Forelimb muscle (tissue), 1 donor: ENCODE measurements at places on chromosomes 1 and 21. TPM values are rescaled to one million over a fixed set of nuclear protein-coding genes. Genes with fewer than 3 reads are reported as not detected.

PLEKHA6 gene
- polyA plus RNA-seq, result 3.0 TPM

MTFR1L gene
- 69.7 TPM for polyA plus RNA-seq

SPRR1A gene
- not detected for polyA plus RNA-seq

NR5A2 gene
- polyA plus RNA-seq, result 1.7 TPM

SSBP3 gene
- polyA plus RNA-seq, result 52.0 TPM

ALX3 gene
- polyA plus RNA-seq, result not detected

C8A gene
- not detected for polyA plus RNA-seq

CLEC20A gene
- polyA plus RNA-seq, result not detected

ATP6V1G3 gene
- polyA plus RNA-seq, result not detected

TAS1R1 gene
- polyA plus RNA-seq, result 5.5 TPM

DNA sequence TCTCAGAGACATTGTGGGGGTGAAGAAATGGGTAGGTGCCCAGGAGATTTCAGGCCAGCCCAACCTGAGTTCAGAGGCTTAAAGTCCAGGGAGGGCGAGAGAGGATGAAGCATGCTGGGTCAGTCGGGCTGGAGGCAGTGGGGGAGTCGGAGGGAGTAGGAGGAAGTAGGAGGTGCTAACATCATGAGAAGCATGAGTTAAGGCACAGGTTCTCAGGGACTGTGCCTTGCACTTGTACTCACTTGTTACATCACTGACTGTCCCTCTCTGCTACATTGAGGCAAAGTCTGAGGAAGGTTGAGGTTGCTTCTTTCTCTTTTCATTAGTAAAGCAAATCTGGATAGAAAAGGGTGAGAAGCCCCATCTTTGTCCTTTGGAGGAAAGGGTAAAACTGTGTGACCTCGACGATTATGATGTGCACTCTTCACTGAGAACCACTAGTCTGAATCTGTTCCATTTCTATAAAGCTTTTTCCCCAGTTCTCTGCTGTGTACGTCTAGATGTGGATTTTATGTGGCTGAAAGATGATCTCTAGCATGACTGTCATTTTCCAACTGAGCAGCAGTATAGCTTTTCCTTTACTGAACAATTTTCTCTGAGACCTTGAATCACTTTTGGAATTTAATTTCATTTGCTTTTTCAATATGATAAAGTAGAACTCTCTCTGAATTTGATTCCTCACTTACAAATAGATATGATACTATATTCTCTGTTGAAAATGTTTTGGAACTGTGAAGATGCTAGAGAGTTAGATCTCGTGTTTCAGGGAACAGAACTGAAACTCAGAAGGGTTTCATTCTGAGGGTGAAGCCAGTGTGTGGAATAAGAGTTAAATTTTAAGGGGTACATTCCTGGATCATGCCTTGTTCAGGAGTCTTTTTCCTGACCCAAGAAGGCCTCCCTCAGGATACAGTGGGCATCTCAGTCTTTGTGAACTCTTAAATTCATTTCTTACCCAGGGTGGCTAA is 94.6 kb downstream of the FGGY start:
- no peak for DNase-seq

DNA sequence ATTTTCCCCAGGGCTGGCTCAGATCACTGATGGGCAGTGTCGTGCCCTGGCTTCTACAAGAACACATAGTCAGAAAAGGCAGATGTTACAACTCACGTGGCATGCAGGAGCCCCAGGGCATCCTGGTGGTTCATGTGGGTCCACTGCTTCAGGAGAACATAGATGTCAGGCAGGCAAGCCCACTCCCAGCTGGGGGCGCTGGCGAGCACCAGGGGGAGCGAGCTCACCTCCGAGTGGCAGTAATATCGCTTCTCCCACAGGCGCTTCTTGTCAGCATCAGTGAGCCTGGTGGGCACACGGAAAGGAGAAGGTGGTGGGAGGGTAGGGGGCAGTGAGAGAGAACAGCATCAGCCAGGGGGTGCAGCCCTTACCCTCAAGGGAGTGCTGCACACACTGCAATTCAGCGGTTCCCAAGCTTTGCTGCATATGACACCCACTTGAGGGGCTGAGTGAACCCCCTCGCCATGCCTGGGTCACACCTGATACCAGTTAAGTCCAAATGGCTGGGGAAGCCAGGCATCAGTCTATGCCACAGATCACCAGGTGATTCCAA is 34.3 kb upstream of the PPP1R15B start:
- no peak for DNase-seq

GRCh38 chr21:16145479-16145878 is 415.7 kb downstream of the USP25 start:
- DNase-seq, result no peak

GRCh38 chr1:153032677-153033308 is 1.8 kb downstream of the SPRR1B start:
- no peak for DNase-seq

GRCh38 chr1:41447995-41448770 is 36.3 kb downstream of the EDN2 start:
- no peak for DNase-seq

DNA sequence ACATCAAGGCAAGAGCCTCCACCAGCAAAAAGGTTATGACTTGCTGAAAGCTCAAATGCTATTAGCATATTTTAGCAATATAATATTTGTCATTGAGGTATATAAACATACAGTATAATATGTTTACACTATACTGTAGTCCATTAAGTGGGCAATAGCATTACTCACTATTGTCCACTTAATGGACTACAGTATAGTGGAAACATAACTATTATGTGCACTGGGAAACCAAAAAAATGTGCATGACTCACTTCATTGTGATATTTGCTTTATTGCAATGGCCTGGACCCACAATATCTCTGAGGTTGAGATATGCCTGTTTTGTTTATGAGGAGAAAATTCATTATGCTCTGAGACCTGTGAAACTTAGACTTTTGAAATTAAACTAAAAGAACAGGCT is 300.0 kb downstream of the BARHL2 start:
- no peak for DNase-seq

- DNase-seq, result no peak
Observed at GRCh38 chr1:10616696-10617095, 141.9 kb downstream of the PEX14 start.

DNA sequence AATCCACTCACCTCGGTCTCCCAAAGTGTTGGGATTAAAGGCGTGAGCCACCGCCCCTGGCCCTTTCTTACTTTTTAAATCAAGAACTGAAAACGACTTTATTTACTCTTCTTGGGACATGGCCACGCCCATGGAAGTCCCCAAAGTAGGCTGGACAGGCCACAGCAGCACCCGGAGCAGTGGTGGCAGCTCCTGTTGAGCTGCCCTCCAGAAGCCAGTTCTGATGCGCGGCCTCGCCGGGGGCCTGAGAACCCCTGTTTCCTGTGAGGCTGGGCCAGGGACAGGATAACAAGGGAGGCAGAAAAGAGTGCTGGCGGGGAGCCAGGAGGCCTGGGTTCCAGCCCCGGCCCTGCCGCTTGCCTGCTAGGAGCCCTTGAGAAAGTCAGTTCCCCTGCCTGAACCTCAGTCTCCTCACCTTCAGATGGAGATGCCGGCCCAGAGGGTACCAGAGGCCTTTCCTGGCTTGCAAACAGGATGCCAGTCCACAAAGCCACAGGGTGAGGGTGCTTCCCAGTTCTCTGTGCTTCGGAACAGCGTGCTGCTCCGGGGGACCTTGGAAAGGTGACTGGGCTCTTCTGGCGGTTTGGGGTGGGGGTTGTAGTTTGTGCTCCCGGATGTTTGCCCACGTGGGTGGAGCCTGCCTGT is 59.4 kb downstream of the RUNX3 start:
- DNase-seq, result no peak

DNA sequence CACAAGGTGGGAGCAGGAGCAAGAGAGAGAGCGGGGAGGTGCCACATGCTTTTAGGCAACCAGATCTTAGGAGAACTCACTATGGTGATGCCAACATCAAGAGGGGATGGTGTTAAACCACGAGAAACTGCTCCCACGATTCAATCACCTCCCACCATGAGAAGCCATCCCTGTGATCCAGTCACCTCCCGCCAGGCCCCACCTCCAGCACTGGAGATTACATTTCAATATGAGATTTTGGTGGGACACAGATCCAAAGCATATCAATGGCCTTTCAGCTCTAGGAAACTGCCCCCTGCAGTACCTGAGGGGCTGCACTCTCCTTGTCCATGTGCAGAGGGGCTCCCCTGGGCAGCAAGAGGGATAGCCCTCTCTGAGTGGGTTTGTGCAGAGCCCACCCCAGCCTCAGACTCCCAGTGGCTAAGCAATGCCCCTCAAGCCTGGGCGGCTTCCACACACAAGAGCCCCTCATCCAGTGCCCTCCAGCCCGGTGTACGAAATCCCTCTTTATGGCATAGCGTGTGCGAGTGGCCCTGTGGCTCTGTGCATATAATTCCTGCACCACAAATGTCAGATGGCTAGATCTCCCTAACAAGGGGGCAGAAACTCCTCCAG is 15.5 kb upstream of the PRDM16 start:
- no peak for DNase-seq

DNA sequence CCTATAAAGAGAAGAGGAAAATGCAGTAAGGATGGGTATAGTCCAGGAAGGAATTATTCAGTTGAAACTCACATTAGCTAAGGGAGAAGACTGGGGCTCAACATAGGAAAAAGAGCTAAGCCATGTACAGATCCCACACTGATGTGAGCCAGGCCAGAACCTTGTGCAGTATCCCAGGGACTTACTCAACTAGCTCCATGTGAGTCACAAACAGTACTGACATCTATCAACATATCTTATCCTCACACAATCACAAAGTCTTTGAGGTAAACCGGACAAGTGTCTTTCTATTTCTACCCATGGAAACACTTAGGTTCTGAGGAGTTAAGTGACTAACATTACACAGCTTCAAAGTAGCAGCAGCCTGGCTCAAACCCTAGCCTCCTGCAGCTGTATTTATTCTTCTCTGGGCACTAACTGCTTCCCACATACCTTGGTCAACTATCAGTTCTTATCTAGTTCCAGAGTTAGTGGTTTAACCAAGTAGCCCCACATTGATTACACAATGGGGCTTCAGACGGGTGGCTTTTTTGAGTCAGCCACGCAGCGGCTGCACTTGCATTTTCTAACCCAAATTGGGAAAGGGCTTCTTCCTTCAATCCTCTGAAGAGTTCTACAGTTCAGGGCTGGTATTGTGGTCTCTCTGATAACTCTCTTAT is 9.5 kb downstream of the CD5L start:
- no peak for DNase-seq

DNA sequence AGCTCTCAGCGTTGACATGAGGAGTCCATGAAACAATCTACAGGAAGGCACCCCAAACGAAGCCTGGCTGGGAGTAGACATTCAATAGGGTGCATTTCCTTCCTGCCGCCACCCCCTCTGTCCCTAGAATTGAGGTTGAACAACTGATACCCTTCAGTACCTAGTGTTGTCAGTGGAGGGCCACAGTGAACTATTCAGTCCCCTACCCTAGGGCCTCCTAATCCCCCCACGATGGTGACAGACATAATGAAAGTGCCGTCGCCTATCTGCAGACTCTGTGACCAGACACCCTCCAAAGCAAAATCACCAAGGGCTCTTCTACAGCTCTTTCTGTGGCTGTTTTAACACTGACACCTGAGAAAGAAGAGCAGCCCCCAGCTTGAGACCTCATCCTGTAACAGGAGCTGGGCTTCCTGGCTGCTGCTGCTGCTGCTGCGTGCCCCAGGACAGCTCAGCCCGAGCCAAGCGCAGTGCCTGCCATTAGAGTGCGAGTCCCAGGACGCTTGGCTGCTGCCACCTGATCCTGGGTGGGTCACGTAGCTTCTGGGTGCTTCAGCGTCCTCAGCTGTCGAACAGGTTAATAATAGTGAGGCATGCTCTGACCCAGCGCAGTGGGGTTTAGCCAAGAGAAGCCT is 183.0 kb downstream of the ZBTB18 start:
- DNase-seq, result no peak

DNA sequence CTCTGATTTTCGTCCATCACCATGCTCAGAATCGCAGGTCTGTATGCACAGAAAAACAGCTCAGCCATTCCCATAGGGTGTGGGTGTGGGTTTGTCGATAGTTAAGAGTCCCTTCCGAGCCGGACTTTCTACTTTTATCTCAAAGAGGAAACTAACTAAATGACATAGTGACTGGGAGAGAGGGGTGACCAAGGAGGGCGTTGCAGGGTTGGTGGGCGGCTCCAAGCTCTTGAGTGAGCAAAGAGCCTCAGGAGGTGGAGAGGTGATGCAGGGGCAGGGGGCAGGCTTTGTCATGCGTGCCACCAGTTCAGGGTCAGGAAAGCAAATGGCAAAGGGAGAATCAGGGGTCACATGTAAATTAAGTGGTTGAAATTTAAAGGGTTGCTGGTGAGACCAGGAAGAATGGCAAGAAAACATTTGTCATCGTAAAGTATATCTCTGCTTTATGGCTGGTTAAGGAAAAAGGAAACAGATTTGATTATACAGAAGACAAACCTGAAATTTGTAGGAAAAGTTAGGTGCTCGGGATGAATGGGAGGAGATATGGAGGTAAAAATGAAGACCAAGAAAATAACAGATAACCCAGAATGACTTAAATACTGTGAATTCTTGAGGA is 249.0 kb downstream of the SETD4 start:
- no peak for DNase-seq

DNA sequence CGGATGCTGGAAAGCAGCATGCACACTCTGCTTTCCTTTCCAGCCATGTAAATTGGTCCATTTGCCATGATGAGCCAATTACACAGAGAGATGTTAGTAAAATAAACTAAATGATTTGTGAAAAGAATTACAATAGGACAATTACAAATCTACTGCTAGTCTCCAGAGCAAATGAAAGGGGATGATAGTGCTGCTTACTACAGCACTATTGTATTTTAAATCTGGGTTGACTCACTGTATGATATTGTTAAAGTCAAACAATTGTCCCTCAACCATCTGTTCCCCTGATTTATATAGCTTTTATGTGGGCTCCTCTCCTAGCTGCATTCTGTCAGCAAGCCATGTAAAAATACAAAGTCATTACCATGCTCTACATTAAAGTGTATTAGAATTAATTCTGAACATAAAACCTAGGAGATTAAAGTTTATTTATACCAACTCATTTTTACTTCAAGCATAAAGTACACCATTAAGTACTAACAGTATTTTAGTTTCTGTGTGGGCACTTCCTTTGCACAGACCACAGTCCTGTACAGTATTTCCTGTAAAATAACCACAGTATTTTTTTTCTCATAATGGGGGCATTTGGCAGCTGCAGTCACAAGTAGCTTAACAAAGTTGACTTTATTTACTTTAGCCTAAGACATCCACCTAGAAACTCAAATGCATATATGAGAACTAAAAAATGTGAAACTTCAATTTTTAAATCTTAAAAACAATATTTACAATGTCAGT is 135.8 kb downstream of the VAV3 start:
- DNase-seq, result no peak

GRCh38 chr1:21618561-21619374 is 50.4 kb downstream of the RAP1GAP start:
- DNase-seq, result no peak
